ENCODE measurements at places on chromosomes 2 and 18.

- DNase-seq, result no peak
These were observed 117.5 kb upstream of the TMEM18 start for GRCh38 chr2:794554-795241.

DNA sequence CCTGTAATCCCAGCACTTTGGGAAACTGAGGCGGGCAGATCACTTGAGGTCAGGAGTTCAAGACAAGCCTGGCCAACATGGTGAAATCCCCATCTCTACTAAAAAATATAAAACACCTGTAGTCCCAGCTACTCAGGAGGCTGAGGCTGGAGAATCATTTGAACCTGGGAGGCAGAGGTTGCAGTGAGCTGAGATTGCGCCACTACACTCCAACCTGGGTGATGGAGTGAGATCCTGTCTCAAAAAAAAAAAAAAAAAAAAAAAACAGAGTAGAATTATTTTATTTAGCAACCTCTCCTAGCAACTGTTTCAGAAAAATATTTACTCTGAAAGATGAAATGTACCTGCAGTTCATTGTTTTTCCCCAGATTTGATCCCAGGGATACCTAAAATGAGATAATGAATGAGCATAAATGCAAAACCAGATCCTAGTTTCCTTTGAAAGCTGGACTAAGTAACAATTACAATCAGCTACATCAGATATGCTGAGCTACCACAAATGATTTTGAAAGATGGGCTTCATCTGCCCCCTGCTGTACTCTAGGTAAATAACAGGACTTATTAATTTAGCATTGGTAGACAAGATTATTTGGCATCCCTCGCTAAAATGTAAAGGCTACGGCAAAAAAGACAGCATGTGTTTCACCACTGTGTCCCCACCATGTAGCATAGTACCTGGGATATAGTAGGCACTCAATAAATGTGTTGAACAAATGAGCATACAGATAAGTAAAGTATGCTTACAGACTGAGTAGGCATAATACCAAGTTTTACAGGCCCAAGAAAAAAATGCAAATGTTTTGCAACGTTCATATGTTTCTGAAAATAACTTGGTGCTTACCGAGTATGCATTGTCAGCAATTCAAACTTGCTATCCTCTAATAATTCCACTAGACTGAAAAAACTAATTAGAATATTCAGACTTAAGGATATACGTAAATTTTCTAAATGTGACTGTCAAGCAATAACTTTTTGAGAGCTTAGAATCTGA lies 102.5 kb downstream of the ATL2 start:
- no peak for DNase-seq

GRCh38 chr2:156332284-156332533 lies 312 bp downstream of the NR4A2 start:
- DNase-seq, result no peak

DNA sequence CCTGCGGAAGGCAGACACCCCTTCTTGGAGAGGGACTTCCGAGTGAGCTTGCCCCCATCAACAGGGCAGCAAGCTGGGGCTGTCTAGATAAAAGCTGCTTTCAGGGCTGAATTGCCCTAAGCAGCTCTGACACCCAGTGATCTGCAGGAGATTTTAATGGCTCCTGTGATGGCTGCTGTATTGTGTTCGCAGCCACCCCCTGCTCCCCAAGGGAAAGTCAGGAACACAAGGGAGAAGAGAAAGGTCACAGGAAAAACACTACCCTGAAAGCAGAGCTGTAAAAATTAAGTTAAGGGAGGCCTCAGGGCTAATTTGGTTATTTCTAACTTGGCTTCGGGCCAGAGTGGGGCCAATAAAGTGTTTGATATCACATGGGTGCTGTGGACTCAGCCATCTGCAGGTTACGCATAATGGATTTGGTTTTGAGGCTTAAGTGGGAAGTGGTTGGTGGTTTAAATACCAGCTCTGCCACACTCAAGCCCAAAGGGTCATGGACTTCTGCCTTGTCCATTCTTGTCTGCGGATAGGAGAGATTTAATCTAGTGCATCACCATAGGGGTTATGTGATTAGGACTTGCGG lies 147.6 kb downstream of the CLIP4 start:
- no peak for DNase-seq

GRCh38 chr2:11433822-11434221 lies 32.1 kb downstream of the E2F6 start:
- DNase-seq, result no peak

DNA sequence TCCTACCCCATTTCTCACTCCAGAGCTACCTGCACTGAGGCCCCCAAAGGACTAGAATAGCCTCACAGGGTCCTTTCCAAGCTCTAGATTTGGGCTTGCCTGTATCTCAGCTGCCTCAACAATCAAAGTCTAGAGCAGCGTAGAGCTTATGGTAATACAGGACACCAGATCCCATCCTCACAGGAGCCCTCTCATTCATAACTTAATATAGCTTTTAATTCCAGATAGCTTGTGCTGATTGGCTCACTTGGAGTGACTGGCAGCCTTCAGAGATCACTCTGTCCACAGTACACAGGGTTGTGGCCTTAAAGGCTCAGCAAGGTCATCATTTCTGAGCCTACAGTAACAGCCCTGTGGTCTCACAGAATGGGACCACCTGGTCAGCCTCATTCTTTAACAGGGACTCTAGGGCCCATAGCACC lies 51.4 kb downstream of the ZFP36L2 start:
- no peak for DNase-seq

DNA sequence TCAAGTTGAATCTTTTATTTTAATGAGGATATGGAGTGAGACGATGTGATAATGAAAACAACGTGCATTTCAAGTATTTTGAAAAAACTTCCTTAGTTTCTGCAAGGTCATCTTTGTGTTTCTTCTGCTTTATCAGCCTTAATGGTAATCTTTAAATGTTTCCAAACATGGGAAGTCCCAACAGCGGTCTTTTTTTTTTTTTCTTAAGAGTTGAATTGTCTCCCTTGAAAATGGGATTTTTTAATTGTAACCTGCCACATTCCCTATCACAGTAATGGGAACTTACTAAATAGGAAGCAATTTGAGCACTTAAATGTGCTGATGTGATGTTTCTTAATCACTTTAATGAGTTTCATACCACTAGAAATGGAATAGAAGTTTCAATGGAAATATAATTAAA lies 45.8 kb downstream of the ATIC start:
- no peak for DNase-seq

GRCh38 chr2:45255563-45255962 lies 246.3 kb upstream of the SIX2 start:
- DNase-seq, result no peak

GRCh38 chr2:156803243-156803642 lies 367.1 kb downstream of the GPD2 start:
- no peak for DNase-seq

GRCh38 chr2:118310681-118311429 lies 222.6 kb downstream of the INSIG2 start:
- no peak for DNase-seq

DNA sequence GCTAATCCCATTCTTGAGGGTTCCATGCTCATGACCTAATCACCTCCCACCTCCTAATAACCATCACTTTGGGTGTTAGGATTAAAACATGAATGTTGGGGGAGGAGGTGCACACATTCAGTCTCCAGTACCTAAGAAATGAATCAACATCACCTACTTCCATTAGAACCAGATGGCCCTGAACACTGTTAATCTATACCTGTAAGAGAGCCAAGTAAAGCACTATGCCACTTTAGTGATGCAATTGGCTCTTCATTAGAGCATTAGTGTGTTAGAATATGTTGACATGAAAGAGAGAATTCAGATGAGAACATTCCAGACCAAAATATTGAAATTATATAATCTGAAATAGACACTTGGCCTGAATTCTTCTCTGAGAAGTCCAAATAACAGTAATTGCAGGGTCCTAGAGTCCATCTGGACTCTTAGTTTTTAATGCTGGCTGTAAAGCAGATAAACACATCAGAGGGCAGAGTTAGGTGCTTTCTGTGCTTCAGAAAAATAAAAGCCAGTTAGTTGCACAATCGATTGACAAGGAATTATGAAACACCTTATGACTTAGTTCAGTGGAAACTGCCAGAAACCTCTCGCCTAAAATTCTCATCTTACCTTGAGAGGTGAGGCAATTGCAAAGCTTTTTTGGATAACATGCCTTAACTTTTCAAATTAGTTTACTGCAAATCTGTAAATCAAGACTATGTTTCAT lies 923.7 kb downstream of the SLC4A3 start:
- DNase-seq, result no peak

- no peak for DNase-seq
These were observed 33.0 kb upstream of the PHLPP1 start for GRCh38 chr18:62682371-62682770.

- DNase-seq, result no peak
These were observed 451.4 kb downstream of the TNS1 start for GRCh38 chr2:217551252-217551899.

Data from activated CD8-positive, alpha-beta memory T cell treated with anti-CD3 and anti-CD28 coated beads, Interleukin-2, amount 50 U/mL, for 4 hours (primary cell).